ENCODE measurements at places on chromosomes 5 and 9. TPM values are rescaled to one million over a fixed set of nuclear protein-coding genes. Genes with fewer than 3 reads are reported as not detected.

CORO2A gene
- 5.9 TPM for total RNA-seq

DNA sequence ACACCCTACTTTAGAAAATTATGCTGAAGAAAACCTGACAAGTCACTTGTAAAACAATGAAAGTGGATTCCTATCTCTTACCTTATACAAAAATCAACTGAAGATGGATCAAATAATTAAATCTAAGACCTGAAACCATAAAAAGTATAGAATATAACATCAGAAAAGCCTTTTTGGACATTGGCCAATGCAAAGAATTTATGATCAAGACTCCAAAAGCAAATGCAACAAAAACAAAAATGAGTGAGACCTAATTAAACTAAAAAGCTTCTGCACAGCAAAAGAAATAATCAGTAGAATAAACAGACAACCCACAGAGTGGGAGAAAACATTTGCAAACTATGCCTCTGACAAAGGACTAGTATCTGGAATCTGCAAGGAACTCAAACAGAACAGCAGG lies 303.0 kb upstream of the CDH9 start:
- H3K4me1 ChIP-seq = peaks cover 9% of the 10 kb centered on the region
- peaks cover 16% of the 10 kb centered on the region for H3K36me3 ChIP-seq
- DNase-seq = no peak
- peak overlapping the region; percentile 20 for H3K27ac ChIP-seq
- H3K4me3 ChIP-seq = no peak overlapping the region
- H3K27me3 ChIP-seq = no peaks in the 10 kb centered on the region

DNA sequence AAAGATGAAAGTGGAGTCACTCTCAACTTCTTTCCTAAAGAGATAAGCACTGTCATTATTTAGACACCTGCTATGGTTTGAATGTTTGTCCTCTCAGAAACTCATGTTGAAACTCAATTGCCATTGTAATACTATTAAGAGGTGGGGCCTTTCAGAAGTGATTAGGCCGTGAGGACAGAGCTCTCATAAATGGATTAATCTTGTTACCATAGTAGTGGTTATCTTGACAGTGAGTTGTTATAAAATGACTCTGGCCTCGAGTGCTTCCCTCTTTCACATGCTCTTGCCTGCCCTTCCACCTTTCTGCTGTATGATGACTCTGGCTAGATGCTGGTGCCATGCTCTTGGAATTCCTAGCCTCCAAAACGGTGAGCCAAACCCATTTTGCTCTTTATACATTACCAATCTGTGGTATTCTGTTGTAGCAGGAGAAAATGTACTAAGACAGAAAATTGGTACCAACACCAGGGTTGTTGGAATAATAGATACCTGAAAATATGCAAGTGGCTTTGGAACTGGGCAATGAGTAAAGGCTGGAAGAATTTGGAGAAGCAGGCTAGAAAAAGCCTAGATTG lies 38.0 kb downstream of the GDA start:
- H3K4me1 ChIP-seq = no peaks in the 10 kb centered on the region
- H3K36me3 ChIP-seq = no peaks in the 10 kb centered on the region
- no peak overlapping the region for H3K4me3 ChIP-seq
- peaks cover 2% of the 10 kb centered on the region for H3K27me3 ChIP-seq
- no peak overlapping the region for H3K27ac ChIP-seq
- DNase-seq = no peak

DNA sequence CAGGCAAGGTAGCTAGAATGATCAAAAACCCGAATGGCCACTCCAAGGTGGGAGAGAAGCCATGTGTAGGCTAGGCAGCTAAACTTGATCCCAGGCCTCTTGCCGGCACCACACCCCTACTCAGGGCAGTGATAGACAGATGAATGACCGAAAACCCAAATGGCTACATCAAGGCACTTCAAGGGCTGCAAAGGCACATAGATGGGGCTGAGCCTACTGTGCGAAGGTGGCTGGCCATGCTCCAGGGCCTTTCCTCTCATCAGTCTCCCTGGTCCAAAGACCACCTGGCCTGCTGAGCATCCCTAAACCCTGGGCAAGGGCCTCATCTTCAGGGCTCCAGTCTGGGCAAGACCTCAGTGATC lies 3.7 kb upstream of the TIFAB start:
- no peak overlapping the region for H3K4me3 ChIP-seq
- DNase-seq = no peak
- no peaks in the 10 kb centered on the region for H3K36me3 ChIP-seq
- H3K27ac ChIP-seq = no peak overlapping the region

WNT8A gene
- not detected for total RNA-seq

CDKN2B gene
- total RNA-seq = 40.3 TPM

DNA sequence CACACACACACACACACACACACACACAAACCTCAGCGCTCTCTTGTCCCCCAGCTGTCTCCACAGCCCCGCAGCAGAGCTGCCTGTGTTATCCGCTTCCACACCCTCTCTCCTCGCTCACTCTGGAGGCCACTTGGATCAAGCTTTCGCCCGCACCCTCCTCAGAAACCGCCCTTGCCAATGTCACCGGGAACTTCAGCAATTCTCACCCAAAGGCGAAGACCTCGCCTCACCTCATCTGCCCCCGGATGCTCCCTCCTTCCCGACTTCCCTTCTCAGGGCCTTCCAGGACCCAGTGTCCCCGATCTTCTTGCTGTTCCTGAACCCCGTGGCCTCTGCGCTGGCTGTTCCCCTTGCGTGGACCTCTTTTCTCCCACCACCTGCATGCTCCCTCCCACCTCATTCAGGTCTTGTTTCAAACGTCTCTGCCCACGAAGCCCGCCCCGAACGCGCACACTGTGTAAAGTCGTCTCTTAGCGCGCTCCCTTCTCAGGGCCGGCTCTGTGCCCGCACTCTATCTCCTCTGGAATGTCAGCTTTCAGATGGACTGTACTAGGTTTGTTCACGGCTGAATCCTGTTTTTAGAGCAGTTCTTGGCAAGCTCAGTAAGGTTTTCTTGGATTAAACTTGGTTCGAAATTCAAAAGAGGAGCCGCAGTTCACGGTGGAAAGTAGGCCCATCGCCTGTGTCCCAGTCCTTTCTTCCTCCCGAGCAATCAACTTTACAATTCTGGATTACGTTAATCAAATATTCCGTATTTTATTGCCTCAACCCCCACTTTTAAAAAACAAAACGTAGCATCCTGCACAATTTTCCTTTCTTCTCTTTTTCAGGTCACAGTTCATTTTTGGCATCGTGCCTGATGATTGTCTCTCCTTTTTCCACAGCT lies 1.0 kb upstream of the TRIM7 start:
- no peak for DNase-seq
- no peaks in the 10 kb centered on the region for H3K36me3 ChIP-seq
- peak overlapping the region; percentile 94 for H3K27ac ChIP-seq
- peaks cover 50% of the 10 kb centered on the region for H3K27me3 ChIP-seq
- H3K4me3 ChIP-seq = peak overlapping the region; percentile 73

DNA sequence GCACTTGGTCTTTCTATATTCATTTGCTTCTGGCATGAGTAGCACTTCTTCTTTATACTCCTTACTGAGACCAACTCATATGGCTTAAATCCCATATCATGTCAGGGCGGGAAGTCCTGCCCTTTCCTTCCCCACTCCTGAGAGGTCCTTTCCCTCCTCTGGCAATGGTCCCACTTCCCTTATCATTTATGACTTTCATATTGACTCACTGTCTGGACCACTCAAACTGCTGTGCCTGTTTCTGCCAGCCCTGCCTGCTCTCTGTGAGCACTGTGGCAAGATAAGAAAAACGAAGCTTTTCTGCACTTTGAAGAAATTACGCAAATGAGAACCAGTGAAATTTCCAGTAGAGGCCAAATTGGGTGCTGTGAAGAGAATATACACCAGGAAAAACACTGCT lies 58.1 kb downstream of the ZNF474 start:
- no peak overlapping the region for H3K4me3 ChIP-seq
- no peak for DNase-seq
- H3K36me3 ChIP-seq = no peaks in the 10 kb centered on the region
- H3K4me1 ChIP-seq = peaks cover 39% of the 10 kb centered on the region
- H3K27me3 ChIP-seq = no peaks in the 10 kb centered on the region

GRCh38 chr9:104686081-104686480 lies 8.2 kb upstream of the OR13D1 start:
- no peak overlapping the region for H3K27ac ChIP-seq
- DNase-seq = no peak
- H3K4me3 ChIP-seq = no peak overlapping the region
- H3K4me1 ChIP-seq = no peaks in the 10 kb centered on the region
- no peaks in the 10 kb centered on the region for H3K27me3 ChIP-seq
- H3K36me3 ChIP-seq = no peaks in the 10 kb centered on the region

GRCh38 chr9:97570899-97571298 lies 62.3 kb downstream of the TSTD2 start:
- H3K27me3 ChIP-seq = peaks cover 10% of the 10 kb centered on the region
- no peak overlapping the region for H3K4me3 ChIP-seq
- no peaks in the 10 kb centered on the region for H3K4me1 ChIP-seq
- H3K36me3 ChIP-seq = no peaks in the 10 kb centered on the region
- H3K27ac ChIP-seq = no peak overlapping the region

CFAP90 gene
- 0.85 TPM for total RNA-seq

- H3K36me3 ChIP-seq = no peaks in the 10 kb centered on the region
- no peak for DNase-seq
- H3K4me1 ChIP-seq = peaks cover 9% of the 10 kb centered on the region
- H3K27ac ChIP-seq = no peak overlapping the region
Measured at GRCh38 chr9:6226696-6227095, 11.1 kb downstream of the IL33 start.

GRCh38 chr5:168528521-168529373 lies at the start of gene FBLL1:
Gene FBLL1 (plus strand): TSS chr5:168529305. CDS start chr5:168529505, 200 bp downstream.
- H3K27ac ChIP-seq = no peak within 1 kb of the TSS
- no peak for DNase-seq
- H3K36me3 ChIP-seq = no peaks in the 10 kb centered on the region
- peaks cover 4% of the 10 kb centered on the region for H3K4me1 ChIP-seq
- H3K4me3 ChIP-seq = peak within 1 kb of the TSS; percentile 63

GABBR2 gene
- 0.55 TPM for total RNA-seq

PFN3 gene
- total RNA-seq = not detected

GRCh38 chr9:137069508-137070091 lies 757 bp downstream of the SAPCD2 start:
- H3K27me3 ChIP-seq = peaks cover 19% of the 10 kb centered on the region
- H3K36me3 ChIP-seq = no peaks in the 10 kb centered on the region
- no peak for DNase-seq

- H3K27me3 ChIP-seq = peaks cover 23% of the 10 kb centered on the region
- DNase-seq = no peak
- peaks cover 3% of the 10 kb centered on the region for H3K4me1 ChIP-seq
- no peak overlapping the region for H3K4me3 ChIP-seq
- H3K27ac ChIP-seq = no peak overlapping the region
Measured at GRCh38 chr5:37808945-37809344, 30.9 kb downstream of the GDNF start.

DNA sequence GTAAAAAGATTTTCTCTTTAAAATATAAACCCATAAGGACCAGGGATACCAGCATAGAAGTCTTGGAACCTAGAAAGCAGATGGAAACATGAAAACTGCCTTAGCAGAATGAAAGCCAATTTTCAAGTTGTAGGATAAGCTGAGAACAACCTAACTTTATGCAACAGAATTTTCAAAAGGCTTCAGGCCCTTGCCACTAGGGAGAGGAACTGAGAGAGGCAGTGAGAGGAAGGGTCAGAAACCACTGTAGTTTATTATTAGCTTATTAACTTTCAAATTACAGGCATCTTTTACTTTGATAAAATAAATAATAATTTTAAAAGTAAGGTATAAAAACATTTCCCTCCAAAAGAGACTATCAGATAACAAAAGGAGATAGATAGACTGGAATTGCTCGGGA lies 33.4 kb downstream of the FAM81B start:
- H3K36me3 ChIP-seq = no peaks in the 10 kb centered on the region

- H3K4me3 ChIP-seq = no peak overlapping the region
- no peaks in the 10 kb centered on the region for H3K27me3 ChIP-seq
- peaks cover 19% of the 10 kb centered on the region for H3K4me1 ChIP-seq
Measured at GRCh38 chr9:127690735-127691134, 16.1 kb upstream of the CFAP157 start.

DNA sequence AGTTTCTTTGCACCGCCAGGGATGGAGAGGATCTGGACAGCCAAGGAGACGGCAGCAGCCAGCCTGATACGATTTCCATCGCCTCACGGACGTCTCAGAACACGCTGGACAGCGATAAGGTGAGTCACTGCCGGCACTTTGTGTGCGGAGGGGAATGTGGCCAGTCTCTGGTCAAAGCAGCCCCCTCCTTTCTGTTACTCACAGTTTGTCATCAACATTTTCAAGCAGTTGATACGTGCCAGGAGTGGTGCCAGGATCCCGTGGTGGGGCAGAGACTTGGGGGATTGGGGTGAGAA lies 175.1 kb upstream of the OTULINL start:
- no peak overlapping the region for H3K4me3 ChIP-seq
- no peaks in the 10 kb centered on the region for H3K27me3 ChIP-seq
- peaks cover 20% of the 10 kb centered on the region for H3K36me3 ChIP-seq
- peaks cover 49% of the 10 kb centered on the region for H3K4me1 ChIP-seq
- DNase-seq = no peak

APBA1 gene
- 18.4 TPM for total RNA-seq

DNA sequence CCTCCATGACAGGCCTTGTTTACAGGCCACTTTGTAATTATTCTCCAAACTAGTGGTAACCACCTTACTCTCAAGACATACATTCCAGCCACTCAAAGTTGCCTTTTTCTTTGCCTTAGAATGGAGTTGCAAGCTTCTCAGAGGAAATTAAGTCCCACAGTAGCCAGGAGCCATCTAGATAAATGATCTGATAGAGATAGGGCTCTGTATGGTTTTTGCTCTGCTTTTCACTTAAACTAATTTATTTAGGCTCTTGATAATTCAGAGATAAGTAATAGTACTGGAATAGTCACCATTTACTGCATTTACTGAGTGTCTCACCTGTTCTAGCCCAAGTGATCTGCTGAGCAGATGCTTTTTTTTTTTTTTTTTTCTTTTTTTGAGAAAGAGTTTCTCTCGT lies 7.5 kb downstream of the LARP1 start:
- H3K27ac ChIP-seq = no peak overlapping the region
- H3K36me3 ChIP-seq = no peaks in the 10 kb centered on the region
- no peak overlapping the region for H3K4me3 ChIP-seq
- peaks cover 59% of the 10 kb centered on the region for H3K4me1 ChIP-seq
- H3K27me3 ChIP-seq = no peaks in the 10 kb centered on the region

- peaks cover 14% of the 10 kb centered on the region for H3K27me3 ChIP-seq
- H3K27ac ChIP-seq = no peak overlapping the region
- H3K4me1 ChIP-seq = peaks cover 6% of the 10 kb centered on the region
- no peak overlapping the region for H3K4me3 ChIP-seq
- DNase-seq = peak; percentile 22
Measured at GRCh38 chr5:1720396-1721110, 79.1 kb downstream of the MRPL36 start.

SIGMAR1 gene
- 59.9 TPM for total RNA-seq

MCTP1 gene
- 9.1 TPM for total RNA-seq

Data from mesothelial cell of epicardium (in vitro differentiated cells).